NT2/D1 (cell line): ENCODE measurements at places on chromosomes 6 and 20.

- DNase-seq, result no peak
Observed at GRCh38 chr6:27176096-27176495, 71.4 kb upstream of the PRSS16 start.

GRCh38 chr6:123640567-123641187 lies 3.9 kb upstream of the TRDN start:
- DNase-seq, result no peak

DNA sequence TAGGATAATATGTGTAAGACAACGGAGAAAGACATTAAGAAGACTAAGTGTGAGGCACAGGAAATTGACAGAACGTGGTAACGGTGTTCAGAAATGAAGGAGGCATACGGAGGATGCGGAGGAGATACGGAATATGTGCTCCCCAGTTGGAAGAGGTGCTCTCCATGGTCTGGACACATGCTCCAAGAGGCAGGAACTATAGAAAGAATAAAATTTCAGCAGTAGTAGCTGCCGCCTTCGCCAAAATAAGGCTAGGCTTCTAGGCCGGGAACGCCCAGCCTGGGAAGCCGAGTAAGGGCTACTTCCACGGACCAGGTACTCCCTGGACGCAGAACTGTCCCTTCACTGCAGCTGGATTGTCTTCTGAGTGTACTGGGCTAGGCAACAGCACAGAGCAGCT lies 7.4 kb downstream of the MAFB start:
- DNase-seq, result no peak

DNA sequence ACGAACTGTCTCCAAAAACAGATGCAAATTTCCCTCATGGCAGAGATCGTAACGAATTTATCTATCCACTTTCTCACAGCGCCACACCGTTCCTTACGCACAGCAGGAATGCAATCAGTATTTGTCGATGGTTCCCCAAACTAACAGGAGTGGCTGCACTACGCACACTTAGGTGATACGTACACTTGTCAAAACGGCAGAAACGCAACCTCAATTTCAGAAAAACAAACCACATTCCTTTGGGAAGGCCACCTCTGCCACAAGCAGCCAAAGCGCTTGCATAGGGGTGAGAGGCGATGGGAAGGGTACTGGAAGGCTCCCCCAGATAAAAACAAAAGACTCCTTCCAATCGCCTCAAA lies 638 bp downstream of the MDN1 start:
- no peak for DNase-seq

DNA sequence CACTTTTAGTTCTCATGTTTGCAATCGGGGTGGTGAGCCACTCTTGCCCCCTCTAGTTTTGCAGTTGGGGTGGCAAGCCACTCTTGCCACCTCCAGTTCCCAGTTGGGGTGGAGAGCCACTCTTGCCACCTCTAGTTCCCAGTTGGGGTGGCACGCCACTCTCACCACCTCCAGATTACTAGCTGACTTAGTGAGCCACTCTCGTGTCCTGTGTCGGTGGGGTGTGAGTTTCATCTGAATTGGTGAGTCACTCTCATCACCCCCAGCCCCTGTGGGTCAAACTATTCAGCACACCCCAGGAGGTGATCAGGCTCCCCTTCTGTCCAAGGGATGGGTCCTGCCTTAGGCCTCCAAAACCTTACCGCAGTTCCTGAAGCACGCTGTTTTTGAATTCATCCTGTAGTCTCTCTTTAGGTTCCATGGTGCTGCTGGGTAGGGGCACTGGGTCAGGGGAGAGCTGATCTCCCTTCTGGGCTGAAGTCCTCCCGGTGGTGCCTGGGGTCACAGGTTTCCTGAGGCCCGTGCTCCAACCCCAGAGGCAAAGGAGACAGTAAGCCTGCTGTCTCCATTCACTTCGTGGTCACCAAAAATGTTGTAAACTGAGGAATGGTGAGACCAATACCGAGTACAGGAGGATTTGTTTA lies 224.2 kb upstream of the SYNCRIP start:
- DNase-seq, result no peak

DNA sequence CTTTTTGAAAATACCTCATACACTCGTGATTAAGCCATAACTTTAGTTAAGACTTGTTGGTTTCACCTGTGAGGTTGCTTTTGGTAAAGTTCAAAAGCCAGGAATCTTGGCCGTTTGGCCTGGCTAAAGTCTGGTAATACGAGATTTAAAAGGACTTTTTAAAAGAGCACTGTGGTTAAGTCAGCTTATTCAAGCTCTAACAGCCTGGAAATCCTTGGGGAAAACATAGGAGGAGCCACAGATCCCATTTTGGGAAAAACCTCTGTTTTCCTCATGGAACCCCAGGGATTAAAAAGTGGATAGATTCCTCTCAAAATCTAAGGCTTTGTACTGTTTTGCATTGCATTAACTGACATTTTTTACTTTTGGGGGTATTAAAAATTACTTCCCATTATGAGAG lies 13.7 kb upstream of the SLC22A16 start:
- no peak for DNase-seq

DNA sequence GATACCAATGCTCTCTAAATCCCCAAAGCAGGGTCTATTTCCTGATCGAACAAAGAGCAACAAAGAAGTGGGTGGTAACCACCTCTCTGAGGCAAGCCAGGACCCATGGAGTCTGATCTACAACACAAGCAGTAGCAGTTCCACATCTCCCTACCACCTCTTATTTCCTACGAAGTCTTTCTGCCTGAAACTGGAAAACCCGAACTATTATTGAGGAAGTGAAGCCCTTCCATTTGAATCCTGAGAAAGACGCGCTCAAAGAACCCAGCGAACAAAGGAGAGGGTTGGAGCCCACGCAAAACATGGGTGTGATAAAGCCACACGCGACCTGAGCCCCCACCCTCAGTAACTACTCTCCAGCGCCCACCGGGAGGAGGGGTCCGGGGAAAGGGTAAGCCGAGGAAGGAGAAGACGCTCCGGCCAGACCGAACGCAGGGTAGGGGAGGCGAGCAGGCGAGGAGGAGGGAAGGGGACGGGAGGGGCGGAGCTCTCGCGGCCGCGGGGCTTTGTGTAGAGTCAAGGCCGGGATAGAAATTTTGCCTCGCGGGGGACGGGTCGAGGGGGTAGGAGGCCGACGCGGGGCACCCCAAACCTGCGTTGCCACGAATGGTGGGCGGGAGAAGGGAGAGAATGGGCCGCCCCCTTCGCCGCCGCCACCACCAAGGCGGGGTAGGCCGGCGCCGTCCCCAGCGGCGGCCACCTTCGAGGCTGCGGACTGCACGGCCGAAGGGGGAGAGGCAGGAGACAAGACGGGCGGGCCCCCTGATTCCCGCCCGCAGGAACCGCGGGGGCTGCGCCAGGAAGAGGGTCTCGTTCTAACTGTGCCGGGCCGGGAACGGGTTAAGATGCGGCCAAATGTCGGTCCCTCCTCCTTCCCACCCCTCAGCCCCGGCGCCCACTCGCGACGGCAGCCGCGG lies 802 bp downstream of the HDAC2 start:
- no peak for DNase-seq
